NCI-H2081 treated with DMSO at 0.1 percent for 48 hours (cell line): ENCODE measurements at places on chromosomes 12 and 14.

DNA sequence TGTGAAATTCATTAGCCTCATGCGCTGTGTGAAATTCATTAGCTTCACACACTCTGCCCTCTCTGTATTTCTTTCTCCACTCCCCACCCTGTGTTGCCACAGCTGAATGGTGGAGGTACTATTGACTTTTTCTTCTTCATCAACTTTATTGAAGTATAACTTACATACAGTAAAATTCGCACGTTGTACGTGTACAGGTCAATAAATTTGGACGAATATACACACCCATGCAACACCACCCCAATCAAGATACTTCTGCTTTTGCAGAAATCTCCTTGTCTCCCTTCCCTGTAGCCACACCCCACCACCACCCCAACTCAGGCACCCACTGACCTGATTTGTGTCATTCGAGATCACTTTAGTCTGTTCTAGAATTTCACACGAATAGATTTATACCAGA, 51.8 kb downstream of the FBXL14 start:
- no peak for DNase-seq

GRCh38 chr12:125519026-125519651, 453.9 kb downstream of the AACS start:
- no peak for DNase-seq

DNA sequence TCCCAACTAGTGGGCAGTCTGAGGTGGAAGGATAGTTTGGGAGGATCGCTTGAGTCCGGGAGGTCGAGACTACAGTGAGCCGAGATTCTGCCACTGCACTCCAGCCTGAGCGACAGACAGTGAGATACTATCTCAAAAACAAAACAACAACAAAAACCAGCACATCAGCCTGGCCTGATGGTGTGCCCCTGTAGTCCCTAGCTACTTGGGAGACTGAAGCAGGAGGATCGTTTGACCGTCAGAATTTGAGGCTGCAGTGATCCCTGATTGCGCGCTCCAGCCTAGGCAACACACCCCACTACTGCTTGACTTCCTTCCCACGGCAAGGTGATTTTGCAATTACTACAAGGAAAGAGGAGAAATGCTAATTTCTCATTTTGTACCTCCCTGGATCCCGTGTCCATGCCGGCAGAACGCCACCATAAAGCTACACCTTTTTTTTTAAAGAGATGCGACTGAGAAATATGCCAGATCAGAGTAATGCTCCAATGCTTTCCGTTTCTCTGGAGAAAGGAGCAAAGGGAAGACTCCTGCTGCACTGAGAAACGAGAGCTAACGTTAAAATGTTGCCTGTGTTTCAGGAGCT, 672 bp upstream of the SCFD1 start:
- no peak for DNase-seq

DNA sequence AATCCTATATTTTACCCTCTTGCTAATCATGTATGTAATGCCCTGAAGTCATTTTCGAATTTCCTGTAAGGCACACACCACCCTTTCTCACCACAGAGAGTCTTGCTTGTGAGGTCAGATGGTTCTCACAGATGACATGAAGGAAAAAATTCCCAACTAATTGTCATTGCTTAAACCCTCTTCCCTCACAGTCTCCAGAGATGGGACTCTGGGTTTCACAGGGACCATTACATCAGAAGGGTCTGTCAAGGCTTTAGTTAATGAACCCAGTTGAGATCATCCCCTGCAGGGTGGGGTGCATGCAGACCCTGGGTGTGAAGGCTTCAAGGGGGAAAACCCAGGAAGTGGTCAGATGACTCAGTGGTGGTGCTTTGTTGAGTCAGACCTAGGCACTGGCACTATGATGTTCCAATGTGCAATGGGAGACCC, 229.6 kb downstream of the BCAT1 start:
- no peak for DNase-seq

- no peak for DNase-seq
Measured at GRCh38 chr12:48414021-48414420, 58.3 kb upstream of the ANP32D start.

DNA sequence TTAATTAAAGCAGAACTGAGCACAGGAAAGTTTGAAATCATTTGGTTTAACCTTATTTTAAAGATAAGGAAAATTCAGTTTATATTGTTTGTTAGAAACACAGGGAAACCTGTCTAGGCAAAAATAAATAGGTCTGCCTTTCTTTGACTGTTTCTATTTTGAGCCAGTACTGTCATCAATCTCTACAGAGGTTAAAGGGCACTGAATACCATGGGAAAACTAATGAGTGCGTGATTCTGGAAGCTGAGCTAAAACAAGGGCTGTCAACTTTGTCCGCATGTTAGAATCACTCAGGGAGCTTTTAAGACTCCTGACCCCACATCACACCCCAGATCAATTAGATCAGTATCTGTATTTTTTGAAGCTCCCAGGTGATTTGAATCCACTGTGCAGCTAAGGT, 38.8 kb downstream of the NOPCHAP1 start:
- DNase-seq, result no peak

- no peak for DNase-seq
Measured at GRCh38 chr14:99758121-99758821, 34.9 kb upstream of the EML1 start.

GRCh38 chr14:30751646-30752416, 122.5 kb upstream of the COCH start:
- DNase-seq, result no peak

DNA sequence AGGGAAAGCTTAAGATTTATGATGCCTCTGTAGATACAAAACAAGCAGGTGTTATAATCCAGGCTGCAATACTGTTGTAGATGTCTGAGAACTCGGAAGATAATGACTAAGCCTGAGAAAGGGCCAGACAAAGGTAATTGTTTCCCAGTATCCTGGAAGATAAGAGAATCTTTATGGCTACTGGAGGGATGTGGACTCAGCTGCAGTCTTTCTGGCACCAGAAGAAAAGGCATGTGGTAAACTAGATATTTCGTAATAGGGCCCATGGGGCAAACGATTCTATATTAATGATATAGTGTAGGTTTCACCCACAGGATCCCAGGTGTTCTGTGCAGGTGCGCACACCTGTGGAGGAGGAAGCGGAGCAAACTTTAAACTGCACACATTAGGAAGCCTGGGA, 9.2 kb upstream of the APOLD1 start:
- peak; percentile 62 for DNase-seq

- DNase-seq, result no peak
Measured at GRCh38 chr14:63564318-63564717, 21.1 kb upstream of the PPP2R5E start.
